ENCODE measurements at places on chromosomes 7 and 10.

DNA sequence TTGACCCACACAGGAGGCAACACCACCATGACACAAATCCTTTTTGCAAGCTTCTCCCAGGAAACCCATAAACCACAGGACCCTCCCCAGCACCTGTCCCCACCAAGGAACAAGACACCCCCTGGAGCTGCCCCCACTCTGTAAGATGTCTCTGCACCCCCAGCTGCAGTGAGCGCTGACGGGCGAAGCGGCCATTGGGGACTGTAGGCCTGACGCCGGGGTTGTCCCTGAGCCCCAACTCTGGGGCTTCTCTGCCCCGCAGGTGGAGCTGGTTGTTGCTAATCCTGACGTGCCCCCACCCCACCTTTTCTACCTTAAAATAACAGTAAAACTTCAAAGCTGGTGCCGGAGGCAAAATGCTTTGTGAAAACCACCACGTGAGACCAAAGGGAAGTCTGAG lies 94.7 kb upstream of the PPP2R2D start:
- DNase-seq = peak; percentile 24

DNA sequence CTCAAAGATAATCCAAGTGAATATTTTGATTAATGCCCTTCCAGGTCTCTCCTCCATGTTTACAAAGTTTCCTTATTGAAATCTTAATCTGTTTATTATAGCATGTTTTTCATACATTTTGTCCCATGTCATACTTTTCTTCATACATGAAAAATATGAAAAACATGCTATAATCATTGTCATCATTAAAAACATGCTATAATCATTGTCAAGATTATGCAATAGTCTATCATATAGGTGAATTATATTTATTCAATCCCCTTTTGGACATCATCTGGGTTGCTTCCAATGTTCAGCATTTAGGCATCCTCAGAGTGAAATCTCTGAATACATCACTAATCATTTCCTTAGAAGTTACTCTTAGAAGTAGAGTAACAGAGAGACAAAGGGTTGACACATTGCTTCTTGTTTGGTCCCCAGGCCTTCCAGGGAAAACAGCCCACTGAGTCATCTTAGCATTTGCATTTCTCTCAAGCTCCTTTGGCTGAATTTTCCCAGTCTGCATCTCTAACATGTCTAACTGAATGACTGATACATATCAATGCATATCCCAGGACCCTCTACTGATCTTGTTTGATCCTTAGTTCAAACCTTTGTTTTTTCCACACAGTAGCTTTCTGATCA lies 87.0 kb downstream of the SGMS1 start:
- no peak for DNase-seq

DNA sequence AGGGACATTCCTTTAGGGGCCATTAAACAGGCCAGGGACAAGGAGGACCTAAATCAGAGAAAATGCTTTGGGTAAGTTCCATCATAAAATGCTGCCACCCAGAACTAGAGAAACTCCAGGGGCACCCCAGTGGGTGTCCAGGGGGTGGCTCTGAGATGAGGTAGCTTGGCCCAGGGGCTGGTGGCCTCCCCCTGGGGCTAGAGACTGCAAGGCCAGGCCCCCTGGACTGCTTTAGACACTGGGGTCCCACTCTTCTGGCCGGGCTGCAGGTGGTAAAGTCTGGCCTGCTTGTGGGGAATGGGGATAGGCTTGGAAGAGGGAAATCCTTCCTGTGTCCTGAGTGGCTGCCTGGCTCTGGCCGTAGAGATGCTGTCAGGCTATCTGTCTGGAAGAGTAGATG lies 169.6 kb upstream of the PODXL start:
- DNase-seq = no peak

DNA sequence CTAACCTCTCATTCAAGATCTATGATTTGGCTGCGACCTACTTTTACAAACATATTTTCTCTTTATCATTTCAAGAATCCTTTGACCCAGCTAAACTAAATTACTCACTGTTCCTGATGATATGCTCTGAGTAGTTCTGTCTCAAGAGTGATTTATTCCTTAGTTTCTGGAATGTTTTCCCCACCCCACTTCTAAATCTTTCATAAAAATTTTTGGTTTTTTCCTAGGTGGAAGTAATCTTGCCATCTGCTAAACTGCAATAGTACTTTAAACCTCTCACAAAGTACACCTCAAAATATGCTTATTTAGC lies 170.8 kb downstream of the DNAJC1 start:
- no peak for DNase-seq

DNA sequence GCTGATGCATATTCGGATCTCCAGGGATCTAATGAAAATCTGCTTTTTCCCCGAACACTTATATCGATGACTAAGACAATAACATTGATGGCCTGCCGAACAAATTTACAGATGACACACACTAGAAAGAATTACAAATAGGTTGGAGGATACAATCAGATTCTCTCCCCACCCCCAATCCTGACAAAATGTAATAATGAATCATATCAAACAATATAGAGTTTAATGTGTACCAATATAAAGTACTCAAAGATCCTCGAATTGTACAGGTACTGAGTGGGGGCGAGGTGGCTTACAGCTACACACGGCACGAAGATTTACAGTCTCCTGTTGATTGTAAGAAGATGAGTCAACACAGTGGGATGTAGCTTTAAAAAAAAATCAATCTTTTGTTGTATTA lies 182.7 kb upstream of the MKLN1 start:
- DNase-seq = no peak

DNA sequence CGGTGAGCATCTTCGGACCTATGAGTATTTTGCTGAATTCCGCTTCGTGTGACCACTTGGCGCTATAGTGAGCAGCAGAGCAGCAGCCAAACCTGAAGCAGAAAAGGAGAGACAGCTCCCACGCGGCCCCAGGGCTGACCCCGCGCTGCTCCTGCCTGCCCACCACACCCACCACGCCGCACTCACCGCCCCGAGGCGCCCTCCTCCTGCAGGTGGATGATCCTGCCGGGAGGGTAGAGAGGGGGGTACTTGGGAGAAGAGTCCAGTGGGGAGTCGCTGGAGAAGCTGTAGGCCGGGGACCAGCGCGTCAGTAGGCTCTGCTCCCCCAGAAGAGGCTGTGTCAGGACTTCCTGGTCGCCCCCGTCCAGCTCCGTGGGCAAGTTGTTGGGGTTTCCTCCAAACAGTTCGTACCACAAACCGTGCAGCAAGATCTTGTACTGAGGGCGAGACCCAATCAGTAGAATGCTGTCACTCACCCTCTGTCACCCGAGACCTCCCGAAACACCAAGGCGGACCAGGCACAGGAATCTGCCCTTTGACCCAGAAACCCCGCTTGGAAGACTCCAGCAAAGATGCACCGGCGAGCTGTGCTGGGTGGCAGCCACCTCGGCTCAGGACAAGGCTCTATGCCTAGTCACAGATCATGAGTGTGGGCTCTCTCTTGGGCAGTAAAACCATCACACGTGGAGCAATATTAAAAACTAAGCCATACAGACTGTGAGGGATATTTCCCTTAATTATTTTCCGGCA lies 37.6 kb downstream of the DAGLB start:
- no peak for DNase-seq

GRCh38 chr10:17233286-17233991 lies 5.4 kb downstream of the VIM start:
- no peak for DNase-seq

- no peak for DNase-seq
These were observed 56.2 kb downstream of the ARMC3 start for GRCh38 chr10:22984066-22984465.

Data from cardiac septum (tissue), 1 donor.